Activated naive CD4-positive, alpha-beta T cell (primary cell): ENCODE measurements at places on chromosomes 5 and 9.

- DNase-seq = no peak
These were observed 108.3 kb downstream of the PLPP1 start for GRCh38 chr5:55426455-55426854.

DNA sequence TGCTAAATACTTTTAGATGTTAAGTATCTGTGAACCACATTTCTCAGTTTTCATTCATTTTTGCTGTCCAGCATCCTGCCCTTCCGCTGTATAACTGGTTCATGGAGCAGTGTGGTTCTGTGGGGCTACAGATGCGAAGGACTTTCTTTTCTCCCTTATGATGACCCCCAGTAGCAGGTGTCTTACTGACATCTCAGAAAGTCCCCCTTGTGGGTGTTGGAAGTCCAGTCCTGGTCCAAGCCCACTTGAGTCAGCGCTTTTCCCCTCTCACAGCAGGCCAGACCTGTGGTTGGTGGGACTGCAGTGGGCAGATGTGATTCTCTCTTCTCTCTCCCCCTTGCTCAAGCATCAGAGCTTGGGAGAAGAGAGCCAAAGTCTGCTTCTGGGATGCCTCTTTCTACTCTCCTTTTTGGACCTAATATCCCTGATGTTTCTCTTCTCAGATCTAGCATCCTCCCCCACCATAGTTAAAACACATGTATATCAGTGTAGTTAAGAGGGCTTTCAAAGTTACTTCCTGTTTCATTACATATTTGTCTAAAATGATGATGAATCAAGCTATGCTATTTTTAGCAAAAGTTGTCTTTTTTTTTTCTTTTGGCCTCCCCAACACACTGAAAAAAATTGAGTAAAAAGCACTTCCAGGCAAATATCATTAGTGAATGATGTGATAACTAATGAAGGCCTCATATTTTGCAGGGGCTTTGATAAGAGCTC lies 119.5 kb upstream of the ZNF618 start:
- no peak for DNase-seq

- DNase-seq = no peak
These were observed 38.0 kb upstream of the ADAM19 start for GRCh38 chr5:157613385-157614245.

GRCh38 chr5:181008136-181008535 lies 19.5 kb downstream of the BTNL3 start:
- DNase-seq = no peak

- DNase-seq = no peak
These were observed 59.0 kb upstream of the PALM2AKAP2 start for GRCh38 chr9:109721001-109721400.

GRCh38 chr5:42798284-42799240 lies 13.1 kb downstream of the SELENOP start:
- DNase-seq = no peak

DNA sequence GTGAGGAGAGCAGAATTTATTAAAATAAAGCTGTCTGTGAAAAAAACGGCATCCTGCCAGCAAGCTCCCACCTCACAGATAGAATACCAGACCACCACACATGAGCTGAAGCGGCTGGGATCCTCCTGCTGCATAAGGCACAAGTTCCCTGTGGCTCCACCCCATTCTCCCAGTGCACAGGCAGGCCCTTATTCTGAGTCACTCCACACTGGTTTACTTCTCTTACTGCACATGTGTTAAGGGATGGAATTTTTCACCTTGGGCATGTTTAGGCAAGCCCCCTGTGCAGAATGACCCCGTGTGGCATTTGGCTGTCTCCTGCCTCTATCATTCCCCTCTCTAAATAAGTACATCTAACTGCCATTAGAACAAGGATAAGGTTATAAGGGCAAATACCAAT lies 115.0 kb upstream of the ELAVL2 start:
- no peak for DNase-seq

DNA sequence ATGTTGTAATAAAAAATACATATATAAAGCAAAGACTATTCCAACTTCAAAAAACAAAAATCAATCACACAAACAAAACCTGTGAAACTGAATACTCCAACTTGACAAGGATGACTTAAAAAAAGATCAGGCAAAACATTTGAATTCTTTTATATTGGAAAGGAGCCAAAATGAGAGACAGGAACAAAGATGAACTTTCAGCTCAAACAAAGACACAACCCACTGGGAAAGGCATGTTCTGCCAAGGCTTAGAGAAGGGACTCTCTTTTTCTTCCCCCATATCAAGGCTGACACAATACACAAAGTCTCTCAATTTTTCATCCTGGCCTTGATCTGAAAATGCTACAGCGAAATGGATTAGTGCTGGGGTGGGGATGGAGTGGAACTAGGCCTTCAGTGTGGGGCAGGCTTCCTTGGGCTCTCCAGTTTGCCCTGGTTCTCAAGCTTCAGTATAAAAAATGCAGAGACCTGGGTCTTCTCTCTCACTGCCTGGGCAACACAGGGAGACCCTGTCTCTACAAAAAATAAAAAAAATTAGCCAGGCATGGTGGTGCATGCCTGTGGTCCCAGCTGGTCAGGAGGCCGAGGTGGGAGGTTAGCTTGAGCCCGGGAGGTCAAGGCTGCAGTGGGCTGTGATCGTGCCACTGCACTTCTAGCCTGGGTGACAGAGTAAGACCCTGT lies 11.6 kb upstream of the FAM169A start:
- no peak for DNase-seq

DNA sequence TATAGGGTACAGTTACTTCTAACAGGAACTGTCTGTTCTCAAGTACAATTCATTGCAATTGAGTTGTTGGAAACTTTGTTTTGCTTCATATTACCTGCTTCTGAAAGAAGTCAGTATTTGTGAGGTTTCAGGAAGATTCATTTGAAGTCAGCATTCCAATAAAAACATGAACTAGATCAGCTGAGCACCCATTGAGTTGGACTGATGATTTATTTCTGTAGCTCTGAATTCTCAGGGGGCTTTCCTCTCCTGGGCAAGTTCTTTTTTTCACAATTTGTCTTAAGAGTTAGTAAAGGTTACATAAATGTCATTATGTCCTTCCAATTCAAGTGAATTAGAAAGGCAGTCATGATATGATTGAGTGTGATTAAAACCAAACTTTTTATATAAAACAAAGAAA lies 16.2 kb upstream of the KIF2A start:
- no peak for DNase-seq

DNA sequence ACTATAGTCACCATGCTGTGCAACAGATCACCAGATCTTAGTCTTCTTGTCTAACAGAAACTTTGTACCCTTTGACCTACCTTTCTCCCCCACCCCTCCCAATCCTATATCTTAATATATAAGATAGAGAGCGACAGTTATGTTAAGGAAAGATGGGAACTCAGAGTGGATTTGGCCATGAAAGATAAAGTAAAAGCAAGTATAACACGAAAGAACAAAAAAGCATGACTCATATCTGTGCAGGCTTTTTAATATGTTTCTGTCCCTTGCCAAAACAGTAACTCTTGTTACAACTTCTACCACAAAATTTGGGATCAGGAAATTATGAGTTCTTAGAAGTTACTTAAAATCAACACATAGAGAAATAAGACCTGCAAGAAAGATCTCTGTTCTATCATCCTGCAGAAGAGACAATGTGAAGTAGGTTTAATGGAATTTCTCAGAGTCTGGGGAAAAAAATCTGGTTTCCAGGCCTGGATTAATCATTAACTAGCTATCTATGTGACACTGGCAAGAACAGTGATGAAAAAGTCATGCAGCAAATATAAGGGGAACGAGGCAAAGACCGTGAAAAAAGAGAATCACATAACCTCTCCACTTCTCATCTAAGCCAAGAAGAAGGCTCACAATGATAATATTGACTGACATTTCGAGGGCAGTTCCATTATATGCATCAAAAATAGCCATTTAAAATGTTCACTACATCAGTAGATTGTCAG lies 18.6 kb downstream of the BAAT start:
- no peak for DNase-seq

DNA sequence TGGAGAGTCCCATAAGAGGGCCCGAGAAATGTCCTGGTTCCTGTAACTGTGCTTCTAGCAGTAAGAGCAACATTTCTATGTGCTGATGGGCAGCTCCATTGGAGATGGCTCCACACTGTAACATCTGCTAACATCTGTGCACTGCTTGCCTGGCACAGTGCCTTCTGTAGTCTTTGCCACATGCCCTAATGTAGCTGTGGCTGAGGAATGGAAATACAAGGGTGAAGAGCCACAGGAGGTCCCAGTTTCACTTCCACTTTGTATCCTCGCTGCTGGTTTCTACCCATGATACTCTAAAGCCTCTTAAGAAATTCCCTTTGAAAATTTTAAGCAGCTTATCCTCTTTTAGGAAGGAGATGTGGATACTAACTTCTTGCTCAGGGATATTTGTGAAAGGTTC lies 97.4 kb downstream of the HOMER1 start:
- no peak for DNase-seq
